Urothelium cell line (cell line): ENCODE measurements at places on chromosomes 5 and 9.

DNA sequence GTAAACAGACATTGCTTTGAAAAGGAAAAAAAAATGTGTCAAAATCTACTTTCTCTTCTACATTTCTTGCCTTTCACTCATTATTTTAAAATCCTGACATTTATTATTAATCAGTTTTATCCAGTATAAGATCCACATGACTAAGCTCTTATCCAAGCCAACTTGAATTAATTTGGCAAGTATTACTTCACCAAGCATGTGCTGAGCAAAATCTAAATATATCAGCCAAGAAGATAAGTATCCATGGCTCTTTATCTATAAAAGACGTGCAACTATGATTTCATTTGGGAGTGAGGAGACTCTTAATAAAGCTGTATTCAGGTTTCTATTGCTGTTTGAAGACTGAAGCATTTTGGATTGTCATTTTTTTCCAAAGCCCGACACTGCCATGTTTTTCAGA, 221.3 kb downstream of the TRIM36 start:
- DNase-seq: no peak

GRCh38 chr9:92716557-92716956, 46.6 kb upstream of the IPPK start:
- DNase-seq: peak; percentile 70

DNA sequence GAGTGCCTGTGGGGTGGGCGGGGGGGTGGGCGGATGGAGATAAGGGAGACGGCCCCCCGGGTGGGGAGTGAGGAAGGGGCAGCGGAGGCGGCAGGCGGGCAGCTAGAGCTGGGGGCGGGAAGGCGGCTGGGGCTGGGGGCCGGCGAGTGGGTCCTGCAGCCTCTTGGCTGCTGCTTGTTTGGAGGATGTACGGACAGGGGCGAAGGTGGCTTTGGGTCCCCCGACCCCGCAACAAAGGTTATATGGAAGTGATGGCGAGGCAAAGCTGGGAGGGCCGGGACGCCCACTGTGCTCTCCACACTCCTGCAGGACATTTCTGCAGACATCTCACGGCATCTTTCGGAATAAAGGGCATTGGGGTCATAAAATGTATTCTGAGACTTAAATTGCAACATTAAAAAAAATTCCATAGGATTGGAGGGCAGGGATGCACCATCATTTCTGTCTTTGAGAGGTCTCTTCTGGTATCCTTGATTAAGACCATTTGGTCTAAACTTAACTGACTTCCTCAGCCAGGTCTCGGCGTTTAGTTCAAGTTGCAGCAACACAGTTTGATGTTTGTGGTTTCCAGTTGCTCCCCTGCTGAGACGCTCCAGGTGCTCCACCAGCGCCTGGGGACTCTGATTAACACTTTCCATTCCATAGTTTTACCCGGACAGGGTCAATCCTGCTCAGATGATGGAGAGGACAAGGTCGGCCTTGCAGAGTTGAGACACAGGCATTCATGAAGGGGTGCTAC, 101.6 kb upstream of the SSBP2 start:
- peak; percentile 21 for DNase-seq

DNA sequence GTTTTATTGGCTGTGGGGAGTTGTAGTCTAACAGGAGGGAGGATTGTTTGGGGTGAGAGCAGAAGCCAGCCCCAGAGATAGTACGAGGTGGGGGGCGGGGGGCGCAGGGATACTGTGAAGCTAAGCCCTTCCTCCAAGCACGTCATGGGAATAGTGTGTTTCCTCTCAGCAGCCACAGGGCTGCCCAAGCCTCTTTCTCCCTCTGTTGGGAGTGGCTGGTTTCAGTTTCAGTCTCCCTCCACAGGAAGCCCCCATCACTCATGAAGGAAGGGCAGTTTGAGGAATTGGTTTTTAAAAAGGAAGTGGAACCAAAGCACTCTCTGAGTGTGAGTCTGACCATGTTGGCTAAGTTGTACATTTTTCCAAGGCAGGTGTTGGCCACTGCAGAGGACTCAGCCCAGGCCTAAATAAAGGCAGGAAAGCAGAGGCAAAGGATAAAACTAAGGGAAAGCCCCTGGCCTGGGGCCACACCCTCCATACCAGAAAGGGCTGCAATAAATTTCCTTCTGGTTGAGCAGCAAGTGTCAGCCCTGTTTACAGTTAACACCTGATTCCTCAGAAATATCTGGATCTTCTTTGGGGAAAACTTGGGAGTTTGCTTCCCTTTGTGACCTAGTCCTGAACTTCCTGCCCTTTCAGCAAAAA, 3.2 kb downstream of the RAB24 start:
- DNase-seq: no peak

DNA sequence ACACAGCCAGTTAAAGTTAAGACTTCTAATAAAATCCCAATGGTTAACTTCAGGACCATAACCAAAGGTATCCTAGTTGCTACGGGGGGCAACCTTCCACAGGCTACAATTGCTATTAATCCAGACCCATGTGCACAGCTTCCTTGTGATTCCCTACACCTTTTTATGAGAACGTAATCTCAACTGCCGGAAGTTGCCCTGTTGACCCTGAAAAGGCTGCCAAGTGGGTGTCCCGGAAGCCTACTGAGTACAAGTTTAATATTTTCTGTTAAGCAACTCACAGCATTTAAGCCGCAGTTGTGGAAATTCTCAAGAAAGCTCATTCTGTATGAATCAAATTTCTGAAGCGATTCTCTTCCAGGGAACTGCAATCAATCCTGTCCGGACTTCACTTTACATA, 48.5 kb upstream of the PTGER4 start:
- DNase-seq: no peak

- no peak for DNase-seq
These were observed 127.0 kb downstream of the ADAMTS12 start for GRCh38 chr5:33764786-33765185.

DNA sequence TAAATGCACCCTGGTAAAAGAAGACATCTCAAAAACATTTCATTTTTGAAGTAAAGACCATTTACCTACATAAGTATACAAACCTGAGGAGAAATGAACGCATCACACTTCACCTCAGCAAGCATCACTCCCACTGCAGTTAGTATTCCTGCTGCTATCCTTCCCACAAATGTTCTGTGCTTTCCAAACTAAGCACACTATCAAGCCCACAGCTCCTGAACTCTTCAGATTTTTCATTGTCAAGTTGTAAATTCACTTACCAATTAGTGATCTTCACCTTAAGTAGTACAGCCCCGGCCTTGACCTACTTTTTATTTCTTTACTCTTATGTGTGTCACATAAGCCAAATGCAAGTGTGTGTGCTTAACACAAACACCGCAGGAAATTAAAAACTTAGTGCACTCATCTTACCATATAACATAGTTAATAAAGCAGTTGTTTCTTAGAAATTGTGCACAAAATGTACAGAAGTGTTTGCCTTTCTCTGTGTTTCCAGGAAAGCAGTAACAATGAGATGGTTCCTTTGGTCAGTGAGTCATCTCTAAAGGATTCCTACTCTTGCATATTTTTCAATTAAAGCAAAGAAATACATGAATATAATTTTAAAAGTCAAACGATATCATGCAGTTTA, 169.4 kb downstream of the APBA1 start:
- DNase-seq: peak; percentile 18

DNA sequence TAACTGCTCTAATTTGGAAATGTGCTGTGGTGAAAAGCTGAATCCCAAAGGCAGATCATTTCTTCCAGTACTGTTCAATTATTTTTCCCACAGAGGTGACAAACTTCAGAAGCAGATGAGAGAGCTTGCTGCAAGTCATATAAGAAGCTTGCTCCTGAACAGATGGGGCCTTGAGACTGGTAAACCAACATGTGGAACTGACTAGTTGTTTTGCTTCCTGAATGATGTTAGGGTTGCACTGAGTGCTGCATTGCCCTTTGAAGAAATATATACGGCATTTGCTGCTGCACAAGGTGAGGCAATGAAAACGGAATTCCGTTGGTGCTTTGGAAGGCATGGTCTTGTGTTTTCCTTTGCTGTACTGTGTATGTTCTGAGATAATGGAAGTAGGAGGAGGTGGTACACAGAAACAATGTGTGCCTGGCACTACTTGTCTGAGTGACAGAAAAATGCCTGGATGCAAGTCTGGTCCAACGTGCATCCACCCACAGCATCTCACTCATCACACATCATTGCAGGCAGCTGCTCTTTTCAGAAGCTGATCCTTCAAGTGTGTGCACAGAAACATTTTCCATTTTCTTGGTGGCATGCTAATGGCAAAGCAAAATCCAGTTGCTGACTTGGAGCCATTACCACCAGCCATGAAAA, 76.9 kb downstream of the ANKH start:
- DNase-seq: no peak

- DNase-seq: no peak
These were observed 245.5 kb downstream of the CACNA1B start for GRCh38 chr9:138123086-138123485.

DNA sequence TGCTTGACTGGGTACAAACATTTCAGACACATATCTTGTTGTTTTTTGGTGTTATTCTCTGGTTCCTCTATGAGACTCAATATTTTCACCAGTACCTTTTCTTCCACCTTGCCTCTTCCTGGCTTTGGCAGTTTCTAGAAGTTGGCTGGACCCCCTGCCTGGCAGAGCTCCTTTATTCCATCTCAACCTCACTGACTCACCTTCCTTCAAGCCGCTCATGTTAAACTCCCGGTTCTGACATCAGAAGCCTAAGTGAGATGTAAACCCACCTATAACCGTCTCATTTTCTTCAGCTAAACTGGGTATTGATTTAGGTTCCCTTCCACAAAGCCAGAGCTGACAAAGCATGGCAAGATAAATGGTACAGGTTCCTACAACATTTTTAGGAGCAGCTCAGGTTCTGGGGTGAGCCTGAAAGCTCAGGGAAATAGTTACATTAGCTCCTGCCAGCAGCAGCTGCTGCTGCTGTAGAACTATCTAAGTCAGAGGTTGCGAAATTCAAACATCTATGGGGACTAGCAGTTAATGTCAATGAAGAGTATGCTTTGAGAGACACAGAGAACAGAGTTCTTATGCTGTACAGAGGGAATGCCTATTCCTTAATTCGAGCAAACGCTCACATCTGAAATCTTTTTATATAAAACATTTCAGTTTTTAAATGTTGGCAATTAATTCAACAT, 197.1 kb upstream of the NR3C1 start:
- no peak for DNase-seq

DNA sequence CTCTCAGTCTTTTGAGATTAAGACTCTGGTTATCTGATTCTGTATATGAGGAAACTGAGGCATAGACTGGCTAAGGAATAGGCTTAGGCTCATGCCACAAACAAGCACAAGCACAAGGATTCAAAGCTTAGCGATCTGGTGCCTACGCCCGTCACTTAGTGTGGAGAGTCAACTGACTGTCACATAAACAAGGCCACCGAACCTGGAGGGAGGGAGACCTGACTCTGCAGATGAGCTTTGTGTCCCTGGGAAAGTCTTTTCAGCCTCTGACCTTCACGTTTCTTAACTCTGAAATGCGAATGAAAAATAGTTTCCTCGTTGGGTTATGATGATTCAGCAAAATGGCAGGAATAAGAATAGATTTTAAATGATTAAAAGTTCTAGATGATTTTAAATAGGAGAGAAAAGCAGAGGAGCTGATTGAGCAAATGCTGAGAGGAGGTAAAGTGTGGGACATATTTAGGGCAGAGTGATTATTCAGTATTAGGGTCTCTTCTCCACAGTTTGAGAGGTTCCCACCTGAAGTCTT, 135.4 kb downstream of the GRIA1 start:
- no peak for DNase-seq

DNA sequence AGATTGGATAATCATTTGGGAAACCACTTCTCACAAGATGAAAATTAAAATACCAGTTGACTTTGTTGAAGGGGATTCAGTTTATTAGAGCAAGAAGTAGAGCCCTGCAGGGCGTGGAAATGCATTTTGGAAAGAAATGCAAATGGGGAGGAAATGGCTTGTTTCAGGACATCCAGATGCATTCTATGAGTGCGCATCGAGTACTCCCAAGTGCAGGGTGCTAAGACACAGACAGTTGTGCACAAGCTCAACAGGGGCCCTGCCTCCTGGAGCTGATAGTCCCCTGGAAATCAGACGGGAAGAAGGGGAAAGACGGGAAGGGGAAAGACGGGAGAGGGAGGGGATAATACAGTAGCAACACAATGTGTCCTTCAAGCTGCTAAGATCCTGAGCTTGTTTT, 64.0 kb downstream of the NSUN2 start:
- DNase-seq: no peak
